Thymus (tissue), 14 donors: ENCODE measurements at places on chromosomes 5 and 9. TPM values are rescaled to one million over a fixed set of nuclear protein-coding genes. Genes with fewer than 3 reads are reported as not detected.

DNA sequence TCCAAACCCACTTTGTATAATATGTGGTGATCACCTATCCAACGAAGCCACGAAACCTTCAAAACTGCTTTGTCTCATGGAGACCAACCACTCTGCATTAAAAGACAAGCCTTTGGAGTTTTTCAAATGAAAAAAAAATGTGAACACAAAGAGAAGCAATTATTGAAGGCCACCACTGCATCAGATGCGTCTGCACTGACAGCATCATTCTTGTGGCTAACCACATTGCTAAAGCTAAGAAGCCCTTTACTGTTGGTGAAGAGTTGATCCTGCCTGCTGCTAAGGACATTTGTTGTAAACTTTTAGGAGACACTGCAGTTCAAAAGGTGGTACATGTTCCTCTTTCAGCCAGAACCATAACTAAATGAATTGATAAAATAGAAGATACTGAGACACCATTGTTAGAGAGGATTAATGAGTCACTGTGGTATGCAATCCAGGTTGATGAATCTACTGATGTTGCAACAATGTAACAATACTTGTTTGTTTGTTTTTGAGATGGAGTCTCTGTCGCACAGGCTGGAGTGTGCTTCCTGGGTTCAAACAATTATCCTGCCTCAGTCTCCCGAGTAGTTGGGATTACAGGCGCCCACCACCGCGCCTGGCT is 45.4 kb downstream of the TAF11L14 start:
- H3K4me3 ChIP-seq = no peak overlapping the region
- H3K36me3 ChIP-seq = no peaks in the 10 kb centered on the region
- H3K27ac ChIP-seq = no peak overlapping the region

DNA sequence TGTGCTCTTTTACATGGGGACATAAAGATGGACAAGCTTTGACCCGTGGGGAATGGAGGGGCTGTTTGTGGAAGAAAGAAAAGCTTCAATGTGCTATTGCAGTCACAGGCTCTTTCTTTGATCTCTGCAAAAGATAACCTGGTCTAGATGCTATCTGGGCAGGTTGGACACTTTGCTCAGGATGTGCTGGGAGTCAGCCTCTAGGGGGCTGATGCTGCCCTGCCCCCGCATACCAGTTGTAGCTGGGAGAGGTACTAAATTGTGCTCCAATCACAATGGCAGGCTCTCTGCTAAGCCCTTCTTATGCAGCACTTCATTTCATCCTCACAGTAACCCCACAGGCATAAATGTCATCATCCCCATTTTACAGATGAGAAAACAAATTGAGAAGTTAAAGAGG is 67.2 kb downstream of the PSD2 start:
- no peaks in the 10 kb centered on the region for H3K36me3 ChIP-seq
- H3K27ac ChIP-seq = no peak overlapping the region
- peaks cover 7% of the 10 kb centered on the region for H3K4me1 ChIP-seq
- no peak overlapping the region for H3K4me3 ChIP-seq

GRCh38 chr5:140342287-140342686 is 4.1 kb downstream of the HBEGF start:
- H3K27me3 ChIP-seq = peaks cover 28% of the 10 kb centered on the region
- H3K36me3 ChIP-seq = no peaks in the 10 kb centered on the region
- H3K27ac ChIP-seq = peak overlapping the region; percentile 76
- H3K4me3 ChIP-seq = no peak overlapping the region
- DNase-seq = no peak

DNA sequence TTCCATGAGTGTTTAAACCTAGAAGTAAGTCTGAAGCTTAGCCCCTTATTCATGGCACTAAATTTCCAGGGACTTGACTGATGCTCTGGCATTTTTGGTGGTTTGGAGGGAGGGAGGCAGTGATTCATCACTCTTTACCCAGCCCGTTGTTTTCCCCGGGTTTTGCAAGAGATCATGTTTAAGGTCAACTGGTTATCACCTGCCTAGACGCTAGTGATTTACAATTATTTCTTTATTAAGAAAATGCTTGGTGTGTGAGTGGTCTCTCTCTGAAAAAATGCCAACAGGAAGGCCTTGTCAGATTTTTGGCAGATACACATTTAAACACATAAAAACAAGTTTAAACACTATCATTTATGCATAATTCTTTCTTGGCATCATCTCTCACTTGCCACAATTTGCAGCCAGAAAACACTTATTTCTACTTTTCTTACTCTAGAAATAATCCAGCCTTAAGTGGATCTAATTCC is 737.9 kb upstream of the ZNF608 start:
- DNase-seq = no peak
- no peaks in the 10 kb centered on the region for H3K27me3 ChIP-seq
- H3K27ac ChIP-seq = no peak overlapping the region
- H3K36me3 ChIP-seq = no peaks in the 10 kb centered on the region

DNA sequence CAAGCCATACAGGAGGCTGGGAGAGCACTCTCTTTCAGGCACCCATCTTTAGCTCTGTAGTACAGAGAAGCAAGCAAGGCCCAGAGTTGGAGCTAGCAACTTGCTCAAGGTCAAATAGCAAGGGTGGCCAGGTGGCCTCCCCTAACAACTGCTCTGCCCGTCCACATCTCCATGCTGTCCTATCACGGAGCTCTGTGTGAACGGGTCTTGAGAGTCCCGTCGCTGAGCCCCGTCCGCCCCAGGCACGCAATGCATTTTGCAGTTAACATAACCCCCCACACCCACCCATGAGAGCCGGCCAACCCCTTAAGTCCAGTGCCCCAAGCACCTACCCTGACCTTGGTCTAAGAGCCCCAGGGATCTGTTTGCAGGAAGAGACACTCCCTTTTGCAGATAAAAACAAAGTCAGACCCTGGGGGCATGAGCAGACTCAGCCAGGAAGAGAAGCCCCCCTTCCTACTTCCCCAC is 1.5 kb downstream of the RNF44 start:
- peaks cover 34% of the 10 kb centered on the region for H3K4me1 ChIP-seq
- H3K4me3 ChIP-seq = peak overlapping the region; percentile 98
- peak overlapping the region; percentile 100 for H3K27ac ChIP-seq

GRCh38 chr5:6868171-6868570 is 154.9 kb downstream of the TENT4A start:
- no peak overlapping the region for H3K27ac ChIP-seq
- no peak overlapping the region for H3K4me3 ChIP-seq
- H3K36me3 ChIP-seq = no peaks in the 10 kb centered on the region
- no peaks in the 10 kb centered on the region for H3K27me3 ChIP-seq
- DNase-seq = no peak
- no peaks in the 10 kb centered on the region for H3K4me1 ChIP-seq

- no peak for DNase-seq
- H3K4me3 ChIP-seq = no peak overlapping the region
- peaks cover 9% of the 10 kb centered on the region for H3K4me1 ChIP-seq
- H3K36me3 ChIP-seq = no peaks in the 10 kb centered on the region
Observed at GRCh38 chr9:79694676-79695400, 123.1 kb downstream of the TLE4 start.

The RFESD gene
- total RNA-seq = 10.9 TPM

GRCh38 chr5:79183617-79184016 is 52.3 kb upstream of the JMY start:
- H3K36me3 ChIP-seq = no peaks in the 10 kb centered on the region
- no peaks in the 10 kb centered on the region for H3K27me3 ChIP-seq
- no peak for DNase-seq
- H3K4me1 ChIP-seq = no peaks in the 10 kb centered on the region
- H3K4me3 ChIP-seq = no peak overlapping the region

The MARVELD2 gene
- total RNA-seq = 3.5 TPM

- no peak overlapping the region for H3K4me3 ChIP-seq
- H3K27me3 ChIP-seq = no peaks in the 10 kb centered on the region
- no peak overlapping the region for H3K27ac ChIP-seq
- no peak for DNase-seq
- H3K4me1 ChIP-seq = no peaks in the 10 kb centered on the region
Observed at GRCh38 chr5:115977988-115978387, 15.7 kb downstream of the LVRN start.

DNA sequence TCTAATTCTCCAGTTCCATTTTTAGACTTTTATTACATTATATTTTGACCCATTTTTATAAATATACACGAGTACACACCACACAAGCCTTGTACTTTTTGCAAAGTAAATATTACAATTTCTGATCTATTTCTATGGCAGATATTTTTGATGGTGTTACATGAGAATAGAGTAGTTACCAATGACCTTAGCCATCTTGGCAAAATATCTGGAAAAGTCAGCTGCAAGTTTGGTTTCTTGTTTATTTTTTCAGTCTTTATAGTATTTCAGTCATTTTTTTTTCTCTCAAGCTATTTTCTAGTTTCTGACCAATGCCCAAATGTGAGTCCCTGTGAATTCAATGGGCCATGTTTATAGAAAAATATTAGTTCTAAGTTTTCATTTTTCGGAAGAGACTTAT is 64.0 kb upstream of the TMC1 start:
- H3K27me3 ChIP-seq = no peaks in the 10 kb centered on the region
- no peaks in the 10 kb centered on the region for H3K36me3 ChIP-seq
- DNase-seq = no peak
- H3K27ac ChIP-seq = no peak overlapping the region

- peak; percentile 8 for DNase-seq
- H3K27ac ChIP-seq = no peak overlapping the region
- H3K27me3 ChIP-seq = no peaks in the 10 kb centered on the region
- no peaks in the 10 kb centered on the region for H3K4me1 ChIP-seq
- no peak overlapping the region for H3K4me3 ChIP-seq
Observed at GRCh38 chr5:101390151-101390908, 487.2 kb upstream of the ST8SIA4 start.

- no peaks in the 10 kb centered on the region for H3K36me3 ChIP-seq
- H3K4me1 ChIP-seq = no peaks in the 10 kb centered on the region
- no peak overlapping the region for H3K4me3 ChIP-seq
- DNase-seq = no peak
Observed at GRCh38 chr9:110928599-110928998, 109.7 kb downstream of the LPAR1 start.

GRCh38 chr9:134210908-134211810 is 46.8 kb upstream of the RNU6ATAC start:
- no peak overlapping the region for H3K27ac ChIP-seq
- no peak overlapping the region for H3K4me3 ChIP-seq
- no peaks in the 10 kb centered on the region for H3K36me3 ChIP-seq
- H3K4me1 ChIP-seq = peaks cover 9% of the 10 kb centered on the region

The PCDHA8 gene
- not detected for total RNA-seq

DNA sequence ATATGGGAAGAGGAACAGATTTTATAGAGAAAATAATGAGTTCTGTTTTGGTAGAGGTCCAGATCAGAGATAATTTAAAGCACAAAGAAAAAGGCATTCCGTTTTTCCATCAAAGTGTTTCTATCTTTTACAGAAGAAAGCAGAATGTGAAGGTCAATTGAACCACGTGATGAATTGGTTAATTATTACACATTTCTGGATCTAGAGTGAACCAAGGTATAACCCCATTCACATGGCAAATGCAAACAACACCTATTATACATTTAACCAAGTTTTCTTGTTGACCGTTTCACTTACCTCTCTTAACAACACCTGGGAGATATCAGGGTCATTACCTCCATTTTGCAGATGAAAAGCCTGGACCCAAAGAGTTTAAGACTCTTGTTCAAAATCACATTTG is 34.9 kb upstream of the ZNF462 start:
- no peaks in the 10 kb centered on the region for H3K36me3 ChIP-seq
- no peak overlapping the region for H3K27ac ChIP-seq
- H3K27me3 ChIP-seq = no peaks in the 10 kb centered on the region
- no peaks in the 10 kb centered on the region for H3K4me1 ChIP-seq

DNA sequence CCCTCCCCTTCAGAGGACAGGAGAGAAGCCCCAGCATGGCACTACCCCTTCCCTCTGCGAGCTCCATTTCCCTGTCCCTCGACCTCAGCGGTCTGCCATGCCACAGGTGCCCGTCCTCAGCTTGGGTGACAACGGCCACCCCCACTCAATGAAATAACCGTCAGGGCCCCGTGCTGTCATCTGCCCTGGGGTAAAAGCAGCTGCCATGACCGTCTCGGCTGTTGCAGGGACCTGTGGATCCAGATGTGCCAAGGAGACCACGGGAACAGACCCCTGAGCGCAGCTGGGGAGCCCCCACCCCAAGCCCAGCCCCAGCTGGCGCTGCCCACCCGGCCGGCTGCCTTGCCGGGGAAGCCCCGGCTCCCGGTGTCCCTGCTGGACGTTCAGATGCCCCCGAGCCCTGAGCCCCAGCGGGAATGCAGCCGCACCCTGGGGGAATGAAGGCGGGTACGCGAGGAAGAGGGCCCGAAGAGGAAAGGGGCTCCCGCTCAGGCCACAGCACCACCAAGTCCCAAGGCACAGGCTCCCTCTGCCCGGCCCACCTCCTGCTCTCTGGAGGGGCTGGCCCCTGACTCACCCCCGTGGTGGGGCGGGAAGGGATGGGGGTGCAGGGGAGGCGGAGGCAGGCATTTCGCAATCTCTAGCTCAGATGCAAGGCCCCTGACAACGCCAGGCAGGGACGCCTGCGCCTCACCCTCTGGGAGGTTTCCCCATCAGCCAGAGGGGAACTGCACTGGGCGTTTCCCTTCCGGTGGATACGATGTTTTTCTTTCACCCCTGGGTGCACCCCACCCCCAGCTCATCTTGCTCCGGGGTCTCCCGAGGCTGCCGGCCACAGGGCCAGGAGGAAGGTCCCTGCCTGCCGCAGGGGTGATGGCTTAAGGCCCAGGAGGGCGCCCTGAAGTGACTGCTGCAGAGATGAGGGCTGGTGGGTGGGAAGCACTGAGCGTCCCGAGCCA is 49.2 kb downstream of the NACC2 start:
- no peak overlapping the region for H3K4me3 ChIP-seq
- peaks cover 26% of the 10 kb centered on the region for H3K27me3 ChIP-seq
- no peaks in the 10 kb centered on the region for H3K36me3 ChIP-seq
- H3K27ac ChIP-seq = no peak overlapping the region
- no peaks in the 10 kb centered on the region for H3K4me1 ChIP-seq

DNA sequence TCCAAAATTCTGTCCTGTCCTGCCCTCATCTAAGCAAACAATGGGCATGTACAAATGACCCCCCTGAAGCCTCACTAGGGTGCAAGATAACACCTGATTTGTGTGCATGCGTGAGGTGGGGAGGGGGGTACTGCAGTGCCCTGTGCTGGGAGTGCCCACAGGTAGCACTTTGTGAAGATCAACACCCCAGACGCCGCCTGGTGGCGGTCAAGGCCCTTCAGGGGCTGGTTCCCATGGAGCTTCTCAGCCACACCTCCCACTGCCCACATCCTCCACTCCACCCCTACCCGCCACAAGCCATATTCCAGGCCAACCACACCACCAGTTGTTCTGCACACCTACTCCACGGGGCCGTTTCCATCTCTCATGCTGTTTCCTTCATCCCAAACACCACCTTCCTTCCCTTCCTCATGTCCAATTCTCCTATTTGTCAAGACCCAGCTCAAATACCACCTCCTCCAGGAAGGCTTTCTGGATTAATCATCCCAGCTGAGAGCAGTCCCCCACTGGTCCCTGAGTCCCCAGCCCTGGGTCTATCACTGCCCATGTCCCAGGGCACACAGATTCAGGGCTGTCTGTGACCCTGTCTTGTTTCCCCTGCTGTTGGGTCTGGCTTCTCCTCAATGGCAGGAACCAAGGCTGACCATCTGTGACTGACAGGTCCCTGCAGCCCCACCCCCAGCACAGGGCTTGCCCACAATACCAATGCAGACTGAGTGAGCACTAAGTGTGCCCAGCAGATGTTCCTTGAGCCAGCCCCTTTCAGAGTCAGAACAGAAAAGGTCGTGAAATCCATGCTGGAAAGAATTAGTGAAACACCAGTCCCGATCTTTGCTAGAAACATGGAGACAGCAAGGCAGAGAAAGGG is 178.4 kb downstream of the PAX5 start:
- no peaks in the 10 kb centered on the region for H3K36me3 ChIP-seq
- H3K27me3 ChIP-seq = no peaks in the 10 kb centered on the region
- H3K4me3 ChIP-seq = no peak overlapping the region

- no peaks in the 10 kb centered on the region for H3K36me3 ChIP-seq
- no peak for DNase-seq
- no peak overlapping the region for H3K4me3 ChIP-seq
- H3K27me3 ChIP-seq = no peaks in the 10 kb centered on the region
Observed at GRCh38 chr5:24681106-24681505, 36.3 kb upstream of the CDH10 start.

The C5orf22 gene
- 13.9 TPM for total RNA-seq

The CER1 gene
- 0.05 TPM for total RNA-seq
